GM04503 (cell line): ENCODE measurements at places on chromosomes 7 and 10.

- DNase-seq = no peak
Observed at GRCh38 chr7:94514140-94514889, 4.7 kb downstream of the CASD1 start.

GRCh38 chr10:112370424-112370819, 3.5 kb upstream of the ACSL5 start:
- DNase-seq = no peak

DNA sequence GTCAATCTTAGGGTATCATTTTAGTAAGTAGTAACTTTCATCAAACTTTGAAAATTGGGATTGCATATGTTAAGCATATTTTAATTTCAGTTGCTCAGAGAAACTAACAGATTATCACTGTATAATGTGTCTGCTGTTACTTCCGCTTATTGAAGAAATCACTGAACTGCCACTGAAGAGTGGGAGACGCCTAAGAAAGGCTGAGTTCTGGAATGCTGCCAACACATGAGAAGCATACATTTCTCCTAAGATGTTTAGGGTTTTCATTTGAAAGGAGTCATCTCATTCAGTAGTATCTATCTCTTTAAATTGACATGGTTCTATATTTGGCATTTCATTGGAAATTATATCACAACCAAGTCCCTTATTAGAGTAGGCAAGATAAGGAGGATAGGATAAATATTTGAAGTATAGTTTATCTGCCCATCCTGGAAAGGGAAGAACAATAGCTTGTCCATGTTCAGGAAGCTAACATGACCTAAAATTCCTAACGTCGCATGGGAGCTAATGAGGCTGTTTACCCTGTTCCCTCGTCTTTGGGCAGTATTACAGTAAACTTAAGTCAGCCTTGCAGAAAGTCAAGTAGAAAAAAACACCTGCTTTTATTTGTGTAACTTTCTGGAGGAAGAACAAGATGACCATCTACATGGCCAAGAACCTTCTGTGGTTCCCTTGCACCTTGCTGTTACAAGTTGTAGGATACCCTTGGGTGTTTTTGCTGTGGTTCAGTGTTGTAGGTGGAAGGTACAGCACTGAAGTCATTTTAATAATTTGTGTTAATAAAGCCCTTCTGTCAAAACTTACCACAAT, 67.3 kb downstream of the NHLRC2 start:
- no peak for DNase-seq

DNA sequence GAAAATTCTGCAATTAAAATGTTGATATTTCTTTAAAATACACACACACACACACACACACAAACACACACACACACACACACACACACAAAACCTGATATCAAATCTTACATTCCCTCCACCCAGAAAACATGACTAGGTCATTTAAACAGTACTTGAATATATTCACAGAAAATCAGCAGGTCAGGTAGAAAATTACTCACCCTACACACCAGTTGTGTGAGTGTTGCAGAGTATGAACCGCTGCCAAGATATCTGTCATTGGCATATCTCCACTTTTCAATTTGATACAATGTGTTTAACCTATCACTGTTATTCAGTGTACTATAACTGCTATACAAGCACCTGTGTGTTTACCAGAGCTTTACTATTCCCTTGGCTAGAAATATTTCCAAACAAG, 283.6 kb upstream of the LRRTM3 start:
- DNase-seq = no peak

- DNase-seq = peak; percentile 17
Observed at GRCh38 chr7:79298145-79298760, 155.2 kb downstream of the MAGI2 start.

- DNase-seq = no peak
Observed at GRCh38 chr7:1432411-1433082, 26.7 kb downstream of the MICALL2 start.

DNA sequence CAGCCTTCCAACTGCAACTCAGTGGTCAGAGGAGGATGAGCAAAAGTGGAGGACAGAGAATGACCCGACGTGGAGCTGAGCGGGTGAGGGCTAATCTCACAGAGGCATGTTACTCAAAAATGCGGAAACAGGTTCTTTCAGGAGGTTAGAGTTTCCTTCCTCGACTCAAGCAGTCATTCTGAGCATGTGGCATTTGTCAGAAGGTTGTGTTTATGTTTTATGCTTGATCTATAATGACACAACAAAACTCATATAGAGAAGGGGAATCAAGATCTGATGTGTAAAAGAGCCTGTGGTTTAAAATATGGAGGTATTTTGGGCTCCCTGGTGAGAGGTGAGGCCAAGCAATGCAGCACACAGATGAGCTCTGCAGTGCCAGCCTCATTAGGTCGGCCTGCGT, 311.4 kb downstream of the ADARB2 start:
- DNase-seq = no peak

GRCh38 chr10:15571575-15571974, 148.1 kb downstream of the ITGA8 start:
- no peak for DNase-seq

- no peak for DNase-seq
Observed at GRCh38 chr7:123622660-123623386, 21.2 kb downstream of the ASB15 start.

DNA sequence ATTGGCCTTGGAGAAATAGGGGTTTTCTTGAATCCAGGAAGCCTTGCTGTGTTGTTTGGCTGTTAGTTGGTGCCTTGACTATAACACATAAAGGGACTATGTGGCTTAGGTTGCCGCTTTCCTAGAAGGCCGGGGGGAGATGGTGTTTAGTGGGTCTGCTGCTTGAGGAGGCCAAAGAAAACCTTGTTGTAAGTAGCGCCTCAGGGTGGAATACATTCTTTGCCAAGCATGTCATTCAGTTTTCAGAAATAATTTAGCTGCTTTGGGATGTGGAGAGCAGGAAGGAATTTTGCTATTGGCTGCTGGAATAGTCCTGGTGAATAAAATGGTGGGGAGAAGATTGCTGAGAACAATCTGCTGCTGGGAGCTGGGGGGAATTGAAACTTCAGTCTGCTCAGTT, 132.9 kb upstream of the WNT16 start:
- DNase-seq = no peak

GRCh38 chr10:56679578-56679977, 318.5 kb upstream of the ZWINT start:
- DNase-seq = no peak

DNA sequence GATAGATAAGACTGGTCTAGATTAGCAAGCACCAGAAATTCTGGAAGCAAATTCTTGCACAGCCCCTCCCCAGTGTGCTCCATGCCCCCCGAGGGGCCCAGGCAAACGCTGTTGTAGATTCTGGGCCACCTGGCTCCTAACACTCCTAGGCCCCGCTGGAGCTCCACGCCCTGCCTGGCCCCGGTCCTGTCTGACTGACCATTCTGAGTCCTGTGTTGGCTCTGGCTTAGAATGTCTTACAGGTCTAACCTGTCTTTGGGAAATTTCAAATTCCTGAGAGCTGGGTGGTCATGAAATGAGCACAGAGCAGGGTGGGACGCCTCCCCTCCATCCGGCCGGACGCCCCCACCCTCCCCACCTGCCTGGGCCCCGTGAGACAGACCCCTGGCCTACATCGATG, 12.6 kb upstream of the OPALIN start:
- no peak for DNase-seq

GRCh38 chr10:114418109-114418508, 13.8 kb upstream of the AFAP1L2 start:
- DNase-seq = no peak

GRCh38 chr7:109579901-109580300, 1010.2 kb downstream of the DNAJB9 start:
- DNase-seq = no peak
